ENCODE measurements at places on chromosomes 2 and 18. TPM values are rescaled to one million over a fixed set of nuclear protein-coding genes. Genes with fewer than 3 reads are reported as not detected.
A peak's percentile ranks its signal among the peaks of the same experiment; 100 is the strongest.

MBD5 gene
- polyA plus RNA-seq = 29.0 TPM

MC5R gene
- not detected for polyA plus RNA-seq

COL5A2 gene
- polyA plus RNA-seq = 24.7 TPM

GULP1 gene
- 76.2 TPM for polyA plus RNA-seq

SESTD1 gene
- polyA plus RNA-seq = 94.5 TPM

SUPT7L gene
- 40.4 TPM for polyA plus RNA-seq

- H3K4me1 ChIP-seq = no peaks in the 10 kb centered on the region
- no peaks in the 10 kb centered on the region for H3K36me3 ChIP-seq
- H3K27ac ChIP-seq = no peak overlapping the region
- DNase-seq = no peak
- H3K4me3 ChIP-seq = no peak overlapping the region
Observed at GRCh38 chr18:22411446-22411845, 6.3 kb downstream of the CTAGE1 start.

GRCh38 chr2:144515696-144516410 is 4.1 kb downstream of the ZEB2 start:
- peak; percentile 68 for DNase-seq
- peaks cover 35% of the 10 kb centered on the region for H3K4me1 ChIP-seq
- no peaks in the 10 kb centered on the region for H3K27me3 ChIP-seq
- no peaks in the 10 kb centered on the region for H3K36me3 ChIP-seq
- H3K27ac ChIP-seq = peak overlapping the region; percentile 99

- no peak overlapping the region for H3K27ac ChIP-seq
- no peak overlapping the region for H3K4me3 ChIP-seq
- H3K4me1 ChIP-seq = no peaks in the 10 kb centered on the region
Observed at GRCh38 chr18:4333043-4333442, 122.1 kb downstream of the DLGAP1 start.

- no peaks in the 10 kb centered on the region for H3K4me1 ChIP-seq
- H3K27ac ChIP-seq = no peak overlapping the region
- no peak for DNase-seq
- no peak overlapping the region for H3K4me3 ChIP-seq
- no peaks in the 10 kb centered on the region for H3K36me3 ChIP-seq
Observed at GRCh38 chr2:48467637-48468036, 62.3 kb upstream of the STON1 start.

DNA sequence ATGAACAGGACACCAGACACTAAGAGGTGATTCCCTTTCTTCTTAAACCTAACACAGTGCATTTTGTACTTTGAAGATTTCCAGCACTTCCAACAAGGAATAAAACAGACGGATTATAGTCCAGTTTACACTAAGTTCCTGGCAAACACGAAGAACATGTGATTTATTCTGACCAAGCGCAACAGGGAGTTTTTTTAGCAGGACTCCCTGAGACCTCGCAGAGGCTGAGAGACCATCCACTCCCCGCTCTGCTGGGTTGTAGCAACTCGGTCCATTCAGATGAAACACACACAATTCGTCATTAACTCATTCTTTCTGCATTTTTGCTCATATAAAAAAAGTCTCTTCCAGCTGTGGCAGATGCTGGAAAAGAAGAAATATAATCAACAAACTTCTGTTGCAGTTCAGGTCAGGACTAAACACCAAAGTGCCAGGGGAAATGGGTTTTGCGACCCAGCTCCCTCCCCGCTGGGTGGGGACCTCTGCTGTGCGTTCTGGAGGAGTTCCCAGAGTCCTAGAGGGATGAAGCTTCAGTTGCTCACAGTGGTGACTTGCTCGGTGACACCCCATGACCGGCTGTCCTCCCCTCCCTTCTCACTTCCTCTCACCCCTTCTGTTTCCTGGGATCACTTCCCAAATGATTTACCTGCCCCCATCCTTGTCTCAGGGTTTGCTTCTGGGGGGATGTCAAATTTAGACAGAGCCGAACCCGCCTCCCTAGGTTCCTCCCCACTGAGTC is 52.5 kb downstream of the KCNF1 start:
- H3K36me3 ChIP-seq = no peaks in the 10 kb centered on the region
- H3K27me3 ChIP-seq = no peaks in the 10 kb centered on the region
- no peak overlapping the region for H3K4me3 ChIP-seq
- H3K4me1 ChIP-seq = no peaks in the 10 kb centered on the region

DNA sequence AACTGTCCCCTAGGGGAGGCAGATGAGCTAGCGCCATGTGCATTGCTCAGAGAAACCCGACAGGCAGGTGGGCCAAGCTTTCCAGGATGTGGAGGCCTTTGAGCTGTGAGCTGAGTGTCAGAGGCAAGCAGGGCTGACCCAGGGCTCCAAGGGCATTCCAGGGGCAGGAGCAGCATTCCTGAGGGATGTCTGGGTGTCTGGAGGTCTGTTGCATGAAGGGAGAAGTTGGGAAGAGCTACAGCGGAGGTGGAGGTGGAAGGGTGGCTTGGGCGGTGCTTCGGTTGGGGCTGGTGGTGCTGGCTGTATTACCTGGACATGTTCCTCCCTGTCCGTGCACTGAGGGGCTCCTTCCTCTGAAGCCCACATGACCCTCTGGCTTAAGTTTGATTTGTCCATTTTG is 102.8 kb downstream of the RNF144A start:
- no peaks in the 10 kb centered on the region for H3K27me3 ChIP-seq
- peaks cover 26% of the 10 kb centered on the region for H3K4me1 ChIP-seq
- H3K4me3 ChIP-seq = no peak overlapping the region

GRCh38 chr18:23377669-23378301 is 75.3 kb upstream of the RIOK3 start:
- H3K36me3 ChIP-seq = no peaks in the 10 kb centered on the region
- H3K4me3 ChIP-seq = no peak overlapping the region
- H3K27ac ChIP-seq = no peak overlapping the region
- peaks cover 14% of the 10 kb centered on the region for H3K4me1 ChIP-seq
- H3K27me3 ChIP-seq = no peaks in the 10 kb centered on the region

DNA sequence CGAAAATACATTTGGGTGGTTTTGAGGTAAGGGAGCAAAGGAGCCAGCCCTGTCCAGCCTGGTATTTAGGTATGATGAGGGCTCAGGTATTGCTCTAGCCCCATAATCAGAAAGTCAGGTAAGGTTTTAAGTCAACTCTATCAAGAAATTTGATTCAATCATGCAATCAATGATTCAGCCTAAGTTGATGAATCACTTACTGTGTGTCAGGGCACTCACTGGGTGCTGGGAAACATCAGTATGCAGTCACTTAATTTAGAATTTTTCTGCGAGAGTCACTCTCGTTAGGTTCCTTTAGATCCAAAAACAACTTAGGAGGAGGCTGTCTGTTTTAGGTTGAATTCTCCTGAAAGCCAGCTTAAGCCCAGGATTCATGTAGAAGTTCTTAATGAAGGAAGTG is 17.7 kb upstream of the SERPINB2 start:
- no peak overlapping the region for H3K27ac ChIP-seq
- no peak overlapping the region for H3K4me3 ChIP-seq
- H3K27me3 ChIP-seq = no peaks in the 10 kb centered on the region

- H3K36me3 ChIP-seq = no peaks in the 10 kb centered on the region
- H3K4me3 ChIP-seq = no peak overlapping the region
- H3K27ac ChIP-seq = no peak overlapping the region
- no peaks in the 10 kb centered on the region for H3K4me1 ChIP-seq
- no peak for DNase-seq
Observed at GRCh38 chr2:61722318-61722717, 131.5 kb downstream of the FAM161A start.

GRCh38 chr2:98088261-98088660 is 1.3 kb downstream of the VWA3B start:
- H3K4me3 ChIP-seq = no peak overlapping the region
- no peaks in the 10 kb centered on the region for H3K4me1 ChIP-seq
- no peaks in the 10 kb centered on the region for H3K27me3 ChIP-seq
- no peak overlapping the region for H3K27ac ChIP-seq

GRCh38 chr2:37322368-37322767 is 2.3 kb downstream of the PRKD3 start:
- no peaks in the 10 kb centered on the region for H3K36me3 ChIP-seq
- no peak overlapping the region for H3K4me3 ChIP-seq
- no peaks in the 10 kb centered on the region for H3K27me3 ChIP-seq

GRCh38 chr2:24111407-24111901 is 11.7 kb downstream of the PFN4 start:
- H3K27ac ChIP-seq = no peak overlapping the region
- no peak overlapping the region for H3K4me3 ChIP-seq
- H3K4me1 ChIP-seq = no peaks in the 10 kb centered on the region
- no peaks in the 10 kb centered on the region for H3K27me3 ChIP-seq
- no peak for DNase-seq
- no peaks in the 10 kb centered on the region for H3K36me3 ChIP-seq

DNA sequence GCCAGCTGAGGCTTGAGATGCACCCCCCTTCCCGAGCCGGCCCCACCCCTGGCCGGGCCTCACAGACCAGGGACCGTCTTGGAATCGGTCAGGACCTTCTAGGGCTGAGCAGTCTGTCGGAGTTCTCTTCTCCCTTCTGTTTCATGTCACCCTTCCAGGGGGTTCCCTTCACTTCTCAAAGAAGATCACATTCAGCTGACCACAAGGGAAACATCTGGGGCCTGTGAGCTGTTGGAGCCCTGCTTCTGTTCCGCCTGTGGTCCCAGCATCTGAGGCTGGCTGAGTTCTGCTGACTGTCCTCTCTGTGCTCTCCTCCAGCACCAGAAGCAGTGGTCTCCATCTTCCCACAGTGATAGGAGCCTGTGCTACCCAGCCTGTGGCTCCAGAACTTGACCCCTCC is 106.5 kb downstream of the SEPTIN10 start:
- no peaks in the 10 kb centered on the region for H3K36me3 ChIP-seq
- H3K4me3 ChIP-seq = no peak overlapping the region
- DNase-seq = no peak
- no peaks in the 10 kb centered on the region for H3K27me3 ChIP-seq
- no peak overlapping the region for H3K27ac ChIP-seq

DNA sequence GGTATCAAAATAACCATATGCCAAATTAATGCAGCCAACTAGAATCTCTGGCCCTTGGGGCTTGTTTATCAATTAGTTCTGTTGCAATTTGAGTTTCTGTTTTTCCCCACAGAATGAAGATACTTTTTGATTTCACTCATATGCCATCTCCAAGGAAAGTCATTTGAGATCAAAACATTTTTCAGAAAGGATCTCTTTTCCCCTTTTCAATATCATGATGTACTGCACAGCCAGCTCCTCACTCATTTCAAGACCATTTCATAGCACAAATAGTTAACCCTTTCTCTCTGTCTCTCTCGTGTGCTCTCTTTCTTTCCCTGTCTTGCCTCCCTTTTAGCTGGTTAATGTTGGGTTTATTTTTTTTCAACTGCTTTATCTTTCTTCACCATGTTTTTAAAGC is 387.3 kb downstream of the STK39 start:
- no peaks in the 10 kb centered on the region for H3K36me3 ChIP-seq
- H3K4me1 ChIP-seq = no peaks in the 10 kb centered on the region
- no peak overlapping the region for H3K4me3 ChIP-seq
- no peak overlapping the region for H3K27ac ChIP-seq
- no peaks in the 10 kb centered on the region for H3K27me3 ChIP-seq
- DNase-seq = no peak

GRCh38 chr18:46481048-46481846 is 175.8 kb downstream of the LOXHD1 start:
- no peaks in the 10 kb centered on the region for H3K36me3 ChIP-seq
- peak; percentile 79 for DNase-seq
- no peak overlapping the region for H3K4me3 ChIP-seq

DNA sequence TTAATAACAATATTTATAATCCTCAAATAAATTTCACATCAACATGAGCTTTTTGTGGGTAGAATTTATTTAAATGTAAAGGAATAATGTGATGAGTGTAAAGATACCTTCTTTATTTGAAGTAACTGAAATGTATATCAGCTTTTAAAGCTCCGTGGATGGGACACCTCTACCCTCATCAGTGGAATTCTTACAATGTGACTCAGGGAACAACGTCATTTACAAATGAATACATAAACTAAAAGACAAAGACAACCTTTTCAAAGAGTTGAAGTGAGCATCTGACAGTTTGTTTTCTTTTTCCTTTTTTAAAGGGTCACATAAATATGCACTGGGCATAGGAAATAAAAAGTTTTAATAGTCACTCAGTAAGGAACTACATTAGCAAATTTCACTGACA is 1127.0 kb upstream of the CRIM1 start:
- no peak overlapping the region for H3K27ac ChIP-seq
- no peaks in the 10 kb centered on the region for H3K27me3 ChIP-seq
- DNase-seq = no peak
- no peaks in the 10 kb centered on the region for H3K4me1 ChIP-seq
- H3K4me3 ChIP-seq = no peak overlapping the region

DNA sequence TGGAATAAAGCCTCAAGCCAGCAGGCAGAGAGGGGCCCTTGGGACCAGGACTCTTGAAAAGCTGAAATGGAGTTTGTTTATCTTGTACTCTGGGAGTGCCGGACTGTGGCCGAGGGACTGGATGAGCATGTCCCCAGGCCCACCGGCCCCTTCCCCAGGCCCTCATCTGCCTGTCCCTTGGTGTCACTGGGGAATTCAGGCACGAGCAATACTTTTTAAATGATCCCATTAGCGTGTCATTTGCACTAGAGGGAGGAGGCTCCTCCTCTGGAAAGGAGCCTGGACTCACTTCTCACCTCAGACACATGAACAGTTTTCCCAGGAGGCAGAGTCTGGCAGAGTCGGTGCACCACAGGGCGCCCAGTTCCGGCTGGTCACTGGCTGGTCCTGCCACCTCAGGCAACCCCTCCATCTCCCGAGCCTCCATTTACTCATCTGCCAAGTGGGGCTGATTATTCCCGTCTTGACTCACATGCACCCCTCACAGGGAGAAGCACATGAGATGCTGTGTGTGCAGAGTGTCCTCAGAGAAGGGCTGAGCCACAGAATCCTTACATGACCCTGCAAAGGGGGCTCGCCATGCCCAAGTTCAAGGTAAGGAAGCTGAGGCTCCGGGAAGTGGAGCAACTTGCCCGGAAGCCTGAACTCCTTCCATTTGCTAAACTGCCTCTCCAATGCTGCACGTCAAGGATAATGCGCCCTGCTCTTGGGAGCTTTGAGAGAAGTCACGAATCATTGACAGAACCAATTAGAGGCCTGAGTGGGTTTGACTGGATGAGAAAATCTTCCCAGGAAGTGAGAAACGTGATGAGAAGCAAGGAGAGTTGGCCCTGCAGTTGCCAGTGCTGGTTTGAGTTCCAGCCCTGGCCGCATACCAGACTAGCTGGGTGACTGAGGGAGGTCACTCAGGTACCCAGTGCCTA is 26.7 kb downstream of the CIB4 start:
- peaks cover 24% of the 10 kb centered on the region for H3K4me1 ChIP-seq
- H3K4me3 ChIP-seq = no peak overlapping the region
- H3K27ac ChIP-seq = no peak overlapping the region
- H3K27me3 ChIP-seq = no peaks in the 10 kb centered on the region
- H3K36me3 ChIP-seq = no peaks in the 10 kb centered on the region

DNA sequence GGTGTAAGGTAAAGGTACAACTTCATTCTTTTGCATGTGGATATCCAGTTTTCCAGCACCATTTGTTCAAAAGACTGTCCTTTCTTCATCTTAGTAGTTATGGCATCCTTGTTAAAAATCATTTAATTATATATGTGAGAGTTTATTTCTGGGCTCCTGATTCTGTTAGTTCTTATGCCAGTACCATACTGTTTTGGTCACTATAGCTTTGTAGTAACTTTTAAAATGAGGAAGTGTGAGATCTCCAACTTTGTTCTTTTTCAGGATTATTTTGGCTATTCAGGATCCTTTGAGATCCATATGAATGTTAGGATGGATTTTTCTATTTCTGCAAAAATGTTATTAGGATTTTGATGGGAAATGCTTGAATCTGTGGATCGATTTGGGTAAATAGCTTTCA is 16.8 kb downstream of the ACTR3 start:
- no peaks in the 10 kb centered on the region for H3K36me3 ChIP-seq
- H3K27me3 ChIP-seq = no peaks in the 10 kb centered on the region
- H3K4me1 ChIP-seq = no peaks in the 10 kb centered on the region
- no peak overlapping the region for H3K27ac ChIP-seq
- no peak for DNase-seq
